ENCODE measurements at places on chromosomes 7 and 10.

GRCh38 chr10:66307826-66308225, 618.0 kb upstream of the LRRTM3 start:
- no peak for DNase-seq

- no peak for DNase-seq
Observed at GRCh38 chr10:58544135-58544534, 31.5 kb downstream of the BICC1 start.

GRCh38 chr10:7389844-7390243, 21.0 kb downstream of the SFMBT2 start:
- DNase-seq: no peak

DNA sequence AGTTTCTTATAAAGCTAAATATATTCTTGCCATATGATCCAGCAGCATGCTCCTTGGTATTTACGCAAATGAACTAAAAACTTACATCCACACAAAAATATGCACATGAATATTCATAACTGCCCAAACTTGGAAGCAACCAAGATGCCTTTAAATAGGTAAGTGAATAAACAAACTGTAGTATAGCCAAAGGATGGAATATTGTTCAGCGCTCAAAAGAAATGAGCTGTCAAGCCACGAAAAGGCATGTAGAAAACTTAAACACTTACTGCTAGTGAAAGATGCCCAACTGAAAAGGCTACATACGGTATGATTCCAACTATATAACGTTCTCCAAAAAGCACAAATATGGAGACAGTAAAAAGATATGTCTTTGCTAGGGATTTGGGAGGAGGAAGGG, 12.7 kb downstream of the THSD7A start:
- no peak for DNase-seq

DNA sequence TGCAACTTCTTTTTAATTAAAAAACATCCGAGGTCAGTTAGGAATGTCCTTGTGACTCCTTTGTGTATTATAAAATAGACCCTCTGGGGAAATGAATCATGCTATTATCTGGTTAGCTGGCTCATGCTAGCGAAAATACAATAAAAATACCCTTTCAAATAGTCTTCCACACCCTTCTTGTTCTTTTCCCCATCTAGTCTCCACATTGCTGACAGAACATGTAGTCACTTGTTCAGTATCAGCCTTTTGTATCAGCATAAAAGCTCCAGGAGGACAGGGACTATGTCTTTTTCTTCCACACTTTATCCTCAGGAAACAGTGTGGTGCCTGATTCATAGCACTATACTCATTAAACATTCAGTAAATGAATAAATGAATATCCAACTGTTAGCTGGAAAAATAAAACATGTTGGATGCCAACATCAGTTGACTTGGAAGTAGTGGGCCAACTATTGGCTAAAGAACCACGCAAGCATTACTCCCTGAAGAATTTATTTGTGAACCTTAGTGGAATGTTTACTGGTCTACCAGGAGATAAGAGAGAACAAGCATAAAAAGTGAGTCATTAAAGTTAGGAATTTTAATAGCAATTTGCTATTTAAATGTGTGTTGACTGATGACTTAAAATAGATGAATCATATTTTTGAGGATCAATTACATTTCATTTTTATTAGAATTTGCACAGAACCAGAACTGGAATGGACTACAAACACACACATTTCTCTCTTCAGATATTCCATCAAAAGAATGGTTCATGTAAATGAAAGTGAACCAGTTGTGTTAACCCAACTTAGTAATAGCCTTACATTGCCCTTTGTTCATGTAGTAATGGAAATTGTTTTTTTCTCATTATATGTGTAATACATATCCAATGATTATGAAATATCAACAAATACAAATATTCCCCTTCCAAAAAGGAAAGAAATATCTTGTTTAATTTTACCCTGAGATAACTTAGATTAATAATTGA, 129.6 kb downstream of the DKK1 start:
- no peak for DNase-seq

DNA sequence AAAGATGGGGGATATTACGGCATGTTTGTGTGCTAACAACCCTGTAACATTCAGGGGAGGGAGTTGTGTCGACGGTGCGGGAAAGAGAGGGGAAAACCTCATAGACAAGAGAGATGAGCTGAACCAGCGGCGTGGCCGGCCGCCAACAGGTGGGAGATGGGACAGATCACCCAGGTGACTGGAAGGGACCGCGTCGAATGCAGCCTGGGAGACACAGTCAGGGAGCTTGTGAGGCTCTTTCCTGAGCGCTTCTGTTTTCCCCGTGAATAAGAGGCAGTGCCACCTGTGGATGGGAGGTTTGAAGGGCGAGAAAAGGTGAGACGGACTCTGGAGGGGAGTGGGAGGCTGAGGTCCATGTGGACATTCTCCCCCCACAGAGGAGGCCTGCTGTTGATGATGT, 9.9 kb upstream of the PRKAG2 start:
- DNase-seq: no peak

GRCh38 chr7:91609525-91609924, 271.0 kb downstream of the MTERF1 start:
- no peak for DNase-seq

- no peak for DNase-seq
Observed at GRCh38 chr7:151120896-151121295, 34.6 kb downstream of the AGAP3 start.

All from hematopoietic multipotent progenitor cell treated with erythropoietin and hydrocortisone succinate and interleukin-3 and kit ligand, for 8 days (in vitro differentiated cells).